ENCODE measurements at places on chromosomes 2 and 18.

GRCh38 chr18:67608615-67609273 lies 92.2 kb upstream of the DSEL start:
- no peak for DNase-seq

- no peak for DNase-seq
Observed at GRCh38 chr18:55088000-55088401, 128.7 kb upstream of the CCDC68 start.

- DNase-seq: no peak
Observed at GRCh38 chr2:126966601-126967000, 67.9 kb downstream of the TEX51 start.

- DNase-seq: no peak
Observed at GRCh38 chr18:79257480-79257879, 138.2 kb upstream of the NFATC1 start.

DNA sequence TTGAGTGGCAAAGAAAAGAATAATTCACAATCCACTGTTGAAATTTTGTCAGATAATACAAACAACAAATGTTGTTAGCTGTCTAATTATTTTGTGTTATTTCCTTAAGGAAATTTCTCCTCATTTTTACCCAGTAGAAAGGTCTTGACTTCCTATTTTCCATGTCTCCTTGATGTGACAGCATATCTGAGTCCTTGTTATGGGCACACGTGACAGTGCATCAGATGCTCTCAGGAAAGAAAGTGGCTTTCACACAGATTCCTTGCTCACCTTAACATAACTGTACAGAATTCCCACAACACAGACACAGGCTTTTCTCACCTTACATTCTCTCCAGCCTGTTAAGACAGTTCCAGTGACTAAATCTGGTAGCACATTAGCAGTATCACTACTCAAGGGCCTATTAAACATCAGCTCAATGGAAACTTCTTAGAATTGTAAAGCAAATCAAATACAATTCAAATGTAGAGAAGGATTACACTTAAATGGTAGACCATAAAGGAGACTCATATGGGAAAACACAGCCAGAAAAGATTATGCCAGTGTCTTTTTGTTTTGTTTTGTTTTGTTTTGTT lies 30.2 kb upstream of the GPR55 start:
- DNase-seq: no peak

DNA sequence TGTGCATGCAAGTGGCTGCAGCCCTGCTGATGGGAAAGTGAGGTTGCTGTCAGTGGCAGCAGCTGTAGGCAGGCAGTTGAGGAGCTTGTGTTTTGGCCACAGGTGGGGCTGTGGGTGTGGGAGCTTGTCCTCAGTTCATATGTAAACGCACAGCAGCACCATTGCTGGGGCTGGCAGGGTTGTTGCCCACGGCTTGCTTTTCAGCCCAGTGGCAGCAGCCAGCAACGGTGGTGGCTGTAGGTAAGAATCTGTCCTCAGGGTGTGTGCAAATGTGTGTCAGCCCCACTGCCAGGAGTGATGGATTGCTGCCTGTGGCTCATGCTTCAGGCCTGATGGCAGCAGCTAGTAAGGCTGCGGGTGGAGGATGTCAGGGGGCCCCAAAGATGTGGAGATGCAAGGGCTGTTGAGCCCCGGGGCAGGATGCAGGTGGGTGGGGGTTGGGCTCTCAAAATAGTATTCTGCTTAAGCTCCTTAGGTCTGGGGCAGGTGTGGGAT lies 141.3 kb upstream of the THUMPD2 start:
- no peak for DNase-seq

Measured in CD4-positive, alpha-beta T cell treated with Interleukin-6 at 100 ng/mL for 8 hours (primary cell).